ENCODE measurements at places on chromosomes 3 and 15.

DNA sequence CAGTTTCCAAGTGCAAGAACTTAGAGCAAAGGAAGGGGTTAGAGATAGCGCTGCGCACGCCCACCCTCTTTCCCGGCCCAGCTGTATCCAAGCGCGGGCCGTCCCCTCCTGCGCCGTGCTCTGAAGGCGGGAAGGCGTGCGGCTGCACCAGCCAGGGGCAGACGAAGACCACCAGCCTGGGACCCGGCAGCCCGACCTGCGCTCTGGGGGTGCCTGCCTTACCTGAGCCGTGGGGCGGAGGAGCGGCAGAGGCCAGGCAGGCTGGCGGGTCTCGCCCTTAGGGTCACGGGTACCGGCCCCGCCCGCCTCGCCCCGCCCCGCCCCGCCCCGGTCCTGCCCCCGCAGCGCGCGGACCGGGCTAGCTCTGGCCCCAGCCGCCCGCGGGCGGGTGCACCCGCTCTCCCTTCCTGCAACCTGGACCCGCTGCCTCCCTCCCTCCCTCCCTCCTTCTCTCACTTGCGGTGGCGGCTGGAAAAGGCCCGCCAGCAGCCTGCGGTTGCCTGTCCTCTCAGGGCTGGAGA, at the start of gene WDR72:
Gene WDR72, minus strand, starts transcription at position 253 of the 521 bp plus-strand sequence. CDS start 26,514 bp downstream, outside the sequence.
- no peak for DNase-seq

GRCh38 chr15:25631971-25632370, 193.1 kb upstream of the UBE3A start:
- DNase-seq, result no peak

DNA sequence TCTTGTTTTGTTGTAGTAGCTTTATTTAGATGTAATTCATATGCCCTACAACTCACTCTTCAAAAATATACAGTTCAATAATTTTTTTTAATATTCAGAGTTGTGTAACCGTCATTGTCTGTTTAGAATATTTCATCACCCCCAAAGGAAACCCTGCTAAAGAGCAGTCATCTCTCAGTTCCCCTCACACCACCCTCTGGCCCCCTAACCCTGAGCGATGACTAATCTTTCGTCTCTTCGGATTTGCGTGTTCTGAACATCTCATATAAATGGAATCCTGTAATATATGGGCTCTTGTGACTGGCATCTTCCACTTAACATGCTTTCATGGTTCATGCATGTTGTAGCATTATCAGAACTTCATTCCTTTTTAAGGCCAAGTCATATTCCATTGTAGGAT, 183.8 kb downstream of the ATG7 start:
- no peak for DNase-seq

DNA sequence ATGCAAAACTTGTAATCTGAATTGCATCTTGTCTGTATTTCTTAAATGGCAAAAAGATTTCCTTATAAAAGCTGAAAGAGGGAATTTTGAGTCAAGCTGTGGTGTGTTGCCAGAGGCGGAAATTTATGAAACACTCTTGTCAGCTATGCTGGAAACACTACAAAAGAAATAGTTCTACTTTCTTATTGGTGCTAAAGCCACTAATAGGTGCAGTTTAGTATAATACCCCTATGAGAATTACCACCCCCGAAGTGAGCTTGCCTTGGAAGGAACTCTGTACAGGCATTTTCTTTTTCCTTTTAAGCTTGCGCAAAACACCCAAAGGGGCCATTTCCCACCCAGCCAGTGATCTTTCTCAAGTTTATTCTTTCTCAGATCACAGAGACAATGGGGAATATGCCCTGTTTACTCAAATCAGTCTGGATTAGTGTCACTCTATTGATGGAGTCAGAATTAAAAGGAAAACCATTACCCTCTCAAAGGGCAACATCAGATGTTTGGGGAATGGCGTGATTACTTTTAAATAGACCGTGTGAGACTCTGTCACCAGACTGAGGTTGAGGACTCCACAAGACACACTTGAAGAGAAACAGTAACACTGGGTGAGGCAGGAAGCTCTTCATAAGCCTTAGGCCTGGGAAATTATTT, 166.0 kb downstream of the TP63 start:
- DNase-seq, result no peak

DNA sequence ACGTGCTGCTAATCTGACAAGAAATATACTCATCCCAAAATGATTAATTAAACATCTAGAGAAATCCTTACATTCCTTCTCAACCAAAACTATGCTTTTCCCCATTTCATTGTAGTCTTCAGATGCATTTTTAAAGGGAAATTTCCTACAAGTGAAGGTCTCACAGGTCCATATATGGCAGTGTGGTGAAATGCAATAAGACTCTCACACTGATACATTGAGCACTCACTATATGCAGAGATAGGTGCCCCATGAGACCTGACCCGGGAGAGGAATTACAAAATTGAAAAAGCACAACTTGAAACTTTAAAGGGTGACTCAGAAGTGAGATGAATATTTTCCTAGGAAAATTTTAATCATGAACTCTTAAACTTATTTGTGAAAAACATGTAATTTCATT, 629.2 kb upstream of the NAALADL2 start:
- no peak for DNase-seq

GRCh38 chr15:23647421-23648370, at the start of gene MAGEL2:
MAGEL2 (minus strand) TSS chr15:23647867; CDS start chr15:23647742, 125 bp downstream.
- DNase-seq, result no peak

DNA sequence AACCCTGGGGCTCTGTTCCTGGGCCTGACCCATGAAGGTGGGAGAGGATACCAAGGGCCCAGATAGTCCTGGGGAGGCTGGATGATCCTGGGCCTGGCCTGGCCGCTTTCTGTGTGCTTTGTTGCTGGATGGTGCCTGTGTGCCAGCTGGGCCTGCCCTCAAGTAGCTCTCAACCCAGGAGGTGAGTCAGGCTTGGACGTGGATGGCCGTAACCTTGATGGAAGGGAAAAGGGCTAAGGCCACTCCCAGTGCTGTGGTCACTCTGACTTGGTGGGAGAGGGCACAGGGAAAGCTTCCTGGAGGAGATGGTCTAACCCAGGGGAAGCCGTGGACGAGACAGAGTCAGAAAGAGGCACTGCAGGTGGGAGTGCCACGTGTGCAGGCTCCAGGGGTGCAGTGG, 9.4 kb downstream of the TMEM43 start:
- DNase-seq, result no peak

DNA sequence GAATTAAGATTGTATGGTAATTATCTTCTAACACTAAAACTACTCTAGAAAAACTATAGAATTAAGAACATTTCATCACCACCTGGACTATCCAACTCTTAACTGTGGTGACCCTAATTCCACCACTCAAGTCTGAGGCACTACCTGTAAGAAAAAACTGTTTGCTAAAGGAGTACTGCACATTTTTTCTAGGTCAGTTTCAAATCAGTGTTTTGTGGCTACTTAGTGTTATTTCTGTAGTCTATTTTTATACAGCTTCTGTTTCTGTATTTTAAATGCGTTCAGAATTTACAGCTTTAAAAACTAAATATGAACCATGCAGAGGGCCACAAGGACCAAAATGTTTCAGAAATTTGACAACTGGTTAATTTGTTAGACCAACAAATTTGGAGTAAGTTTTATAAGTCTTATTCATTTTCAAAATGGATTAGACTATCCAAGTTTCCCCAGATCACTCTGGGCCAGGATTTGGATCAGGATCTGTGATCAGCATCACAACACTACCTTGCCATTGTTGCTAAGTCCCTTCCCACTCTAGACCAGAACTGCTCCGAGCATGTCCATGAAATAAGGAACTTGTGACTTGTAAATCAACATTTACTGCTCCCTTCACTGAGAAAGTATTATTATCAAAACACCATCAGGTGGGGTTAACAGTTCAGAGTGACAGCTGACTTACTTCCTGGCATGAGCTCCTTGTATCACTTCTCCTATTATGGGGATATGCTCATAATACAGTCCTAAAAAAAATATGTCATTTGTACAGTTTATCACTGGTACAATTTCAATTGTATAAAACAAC, 8.6 kb downstream of the GLT8D1 start:
- no peak for DNase-seq

DNA sequence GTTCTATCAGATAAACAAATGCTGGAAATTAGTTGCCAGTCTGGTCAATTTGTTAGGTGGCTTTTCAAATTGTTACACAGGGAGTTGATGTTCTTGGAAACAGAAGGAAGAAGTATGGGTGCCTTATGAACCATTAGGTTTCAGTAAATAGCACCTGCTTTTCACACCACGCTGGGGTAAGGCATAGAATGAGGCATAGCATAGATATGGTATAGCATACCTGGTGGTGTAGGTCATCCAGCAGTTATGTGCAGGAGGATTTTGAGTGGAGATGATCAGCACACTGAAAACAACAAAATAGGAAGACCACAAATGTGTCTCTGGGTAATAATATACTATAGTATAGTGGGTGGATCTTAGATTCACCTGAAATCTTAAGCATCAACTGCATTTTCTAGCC, 121.4 kb downstream of the GMPS start:
- no peak for DNase-seq

DNA sequence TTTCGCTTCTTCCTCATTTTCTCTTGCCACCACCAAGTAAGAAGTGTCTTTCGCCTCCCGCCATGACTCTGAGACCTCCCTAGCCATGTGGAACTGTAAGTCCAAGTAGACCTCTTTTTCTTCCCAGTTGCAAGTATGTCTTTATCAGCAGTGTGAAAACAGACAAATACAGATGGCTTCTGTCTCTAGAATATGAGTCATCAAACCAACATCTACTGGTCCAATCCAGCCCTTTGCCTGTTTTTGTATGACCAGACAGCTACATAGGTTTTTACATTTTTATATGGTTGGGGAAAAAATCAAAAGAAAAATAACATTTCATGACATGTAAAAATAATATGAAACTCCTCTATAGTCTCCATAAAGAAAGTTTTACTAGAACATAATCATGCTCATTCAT, 118.7 kb upstream of the PTPRG start:
- DNase-seq, result no peak

DNA sequence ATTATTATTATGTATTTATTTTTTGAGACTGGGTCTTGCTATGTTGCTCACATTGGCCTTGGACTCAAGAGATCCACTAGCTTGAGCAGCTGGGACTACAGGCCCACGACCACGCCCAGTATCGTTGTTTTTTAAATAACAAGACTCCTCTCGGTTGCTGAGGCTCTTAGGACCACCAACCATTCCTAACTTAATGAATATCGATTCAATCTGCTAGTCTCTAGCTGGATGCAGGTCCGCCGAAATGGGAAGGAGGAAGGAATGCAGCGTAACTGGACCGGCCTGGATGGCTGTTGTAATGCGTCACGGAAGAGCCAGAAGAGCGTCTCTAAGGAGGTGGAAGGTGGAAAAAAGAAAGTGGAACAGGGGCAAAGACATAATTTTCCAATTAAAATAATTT, 1.7 kb downstream of the ANXA2 start:
- no peak for DNase-seq

DNA sequence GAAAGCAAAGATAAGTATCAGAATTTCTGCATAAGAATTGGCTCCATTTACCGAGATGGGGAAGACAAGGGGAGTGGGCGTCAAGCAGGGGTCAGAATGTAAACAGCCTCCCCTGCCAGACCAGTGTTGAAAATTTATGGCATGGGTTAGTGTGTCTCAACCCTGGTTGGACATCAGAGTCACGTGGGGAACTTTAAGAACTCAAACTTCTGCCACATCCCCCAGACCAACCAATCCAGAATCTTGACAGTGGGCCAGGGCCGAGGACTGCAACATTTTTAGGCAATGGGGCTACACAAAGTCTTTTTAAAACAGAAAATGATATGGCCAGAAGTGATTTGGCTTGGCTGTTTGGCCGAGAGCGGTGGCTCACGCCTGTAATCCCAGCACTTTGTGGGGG, 14.3 kb upstream of the MASP1 start:
- DNase-seq, result no peak

GRCh38 chr15:77529394-77530159, 103.1 kb downstream of the LINGO1 start:
- no peak for DNase-seq

GRCh38 chr3:26438981-26439884, 183.3 kb upstream of the LRRC3B start:
- no peak for DNase-seq

DNA sequence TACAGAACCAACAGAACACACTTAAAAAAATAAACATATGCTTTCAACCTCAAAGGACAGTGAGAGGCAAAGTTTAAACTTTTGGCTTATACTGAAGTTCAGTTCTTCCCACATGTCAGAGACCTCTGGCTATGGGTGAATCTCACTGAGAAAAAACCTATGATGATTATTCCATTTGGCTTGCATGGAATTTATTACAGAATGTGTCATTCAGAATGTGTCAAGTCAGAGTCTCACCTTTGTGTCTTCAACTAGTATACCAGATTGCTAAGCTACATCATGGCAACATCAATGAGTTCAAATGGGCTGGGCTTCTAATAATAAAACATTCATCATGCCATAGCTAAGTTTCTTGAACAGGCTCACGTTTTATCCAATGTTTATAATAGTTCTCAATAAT, 987.0 kb downstream of the NTRK3 start:
- DNase-seq, result no peak

GRCh38 chr3:4820296-4821121, 158.7 kb upstream of the BHLHE40 start:
- DNase-seq, result no peak

DNA sequence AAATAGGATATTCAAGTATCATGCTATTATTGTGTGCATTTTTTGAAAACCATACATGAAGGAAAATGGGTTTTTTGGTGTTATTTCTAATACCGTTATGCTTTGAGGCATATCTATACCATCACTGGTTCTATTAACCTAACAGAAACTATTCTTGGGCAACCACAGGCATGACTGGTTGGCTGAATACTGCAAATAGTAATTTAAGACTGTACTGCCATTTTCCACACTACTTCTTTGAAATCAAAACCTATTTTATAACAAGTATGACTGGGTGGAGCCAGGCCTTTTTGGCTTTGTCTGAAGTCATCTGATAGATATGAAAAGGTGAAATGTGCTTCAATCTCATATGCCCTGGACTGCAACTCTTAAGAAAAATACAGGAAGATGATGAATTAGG, 115.1 kb downstream of the ULK4 start:
- DNase-seq, result no peak

GRCh38 chr3:53704363-53704725, 141.9 kb downstream of the CHDH start:
- DNase-seq, result no peak

DNA sequence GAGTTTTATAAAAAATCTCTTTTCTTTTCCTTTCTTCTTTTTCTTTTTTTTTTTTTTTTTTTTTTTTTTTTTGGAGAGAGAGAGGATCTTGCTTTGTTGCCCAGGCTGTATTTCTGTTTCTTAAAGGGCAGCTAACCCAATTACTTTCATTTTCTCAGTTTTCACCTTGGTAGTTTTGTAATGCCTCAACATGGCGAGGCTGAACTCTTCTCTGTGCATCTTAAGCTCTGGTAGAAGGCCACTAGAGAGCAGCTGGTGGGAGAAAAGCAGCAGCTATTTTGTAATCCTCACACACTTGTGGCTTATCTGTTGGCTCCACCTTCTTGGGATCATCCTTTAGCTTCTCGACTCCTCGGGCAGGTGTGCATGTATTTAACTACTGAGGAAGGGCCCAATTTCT, 152.2 kb upstream of the MEIS2 start:
- no peak for DNase-seq

DNA sequence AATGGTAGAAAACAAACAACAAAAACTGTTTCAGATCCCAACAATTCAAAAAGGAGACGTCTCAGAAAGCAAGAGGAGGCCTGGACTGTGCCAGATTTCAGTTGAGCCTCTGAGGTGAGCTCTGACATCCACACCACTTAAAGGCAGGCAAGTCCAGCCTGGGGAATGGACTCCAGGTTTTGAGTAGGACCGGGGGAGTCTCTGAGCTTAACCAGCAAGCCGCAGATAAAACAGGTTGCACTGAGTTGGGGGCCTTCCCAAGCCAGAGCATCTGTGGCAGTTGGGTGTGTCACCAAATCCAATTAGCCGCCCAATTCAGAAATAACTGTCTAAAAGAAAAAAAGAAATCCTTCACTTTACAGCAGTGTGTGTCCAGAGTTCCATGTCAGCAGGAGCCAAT, 54.7 kb downstream of the OXNAD1 start:
- no peak for DNase-seq

All from stimulated activated CD4-positive, alpha-beta T cell treated with anti-CD3 and anti-CD28 coated beads, Interleukin-1b, Interleukin-23, amount 100 ng/mL, for 1 hour (primary cell).